ENCODE measurements at places on chromosomes 1 and 21. TPM values are rescaled to one million over a fixed set of nuclear protein-coding genes. Genes with fewer than 3 reads are reported as not detected.

GRCh38 chr1:213521206-213521605, 466.6 kb upstream of the PROX1 start:
- no peak for DNase-seq

Gene RHEX
- not detected for total RNA-seq

GRCh38 chr21:41581592-41582228, 73.8 kb upstream of the TMPRSS2 start:
- DNase-seq: no peak

DNA sequence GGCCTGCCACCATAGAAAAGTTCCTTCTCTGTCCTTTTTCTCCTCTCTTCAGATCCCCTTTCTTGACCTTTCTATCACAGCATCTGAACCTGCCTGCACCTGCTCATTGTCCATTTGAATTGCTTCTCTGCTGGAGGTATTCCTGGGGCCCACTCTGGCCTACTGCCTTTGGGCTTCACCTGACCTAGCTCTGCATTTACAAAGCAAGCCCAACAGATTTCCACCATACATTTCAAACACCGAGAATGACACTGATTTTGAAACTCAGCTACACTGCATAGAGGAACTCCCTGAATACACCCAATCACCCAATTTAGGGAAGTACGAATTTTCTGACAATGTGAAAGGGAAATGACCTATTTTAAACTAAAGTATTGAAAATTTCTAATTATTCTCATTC, 284.5 kb upstream of the USP25 start:
- no peak for DNase-seq

Gene NMNAT1
- 20.3 TPM for total RNA-seq

Gene F13B
- not detected for total RNA-seq

All from heart left ventricle (tissue), 16 donors.